ENCODE measurements at places on chromosomes 11 and 22. TPM values are rescaled to one million over a fixed set of nuclear protein-coding genes. Genes with fewer than 3 reads are reported as not detected.

Gene H19
- total RNA-seq, result not detected

Gene OR8A1
- not detected for total RNA-seq

Gene RIMBP3C
- total RNA-seq, result 0.30 TPM

Gene HPX
- total RNA-seq, result 8.4 TPM

Gene CNGA4
- total RNA-seq, result 2.0 TPM

Gene FAM83F
- total RNA-seq, result not detected

Gene OR2AG2
- 0.58 TPM for total RNA-seq

Gene KIRREL3
- total RNA-seq, result 74.8 TPM

Gene GRK3
- total RNA-seq, result 51.8 TPM

Gene NRIP3
- total RNA-seq, result 38.1 TPM

Gene ZNF215
- total RNA-seq, result 2.8 TPM

Gene ACRV1
- total RNA-seq, result 2.6 TPM

Gene C11orf86
- not detected for total RNA-seq

Gene ARHGAP42
- total RNA-seq, result 7.7 TPM

Gene CSF2RB
- total RNA-seq, result 1.0 TPM

All from dorsolateral prefrontal cortex (tissue), 122 donors.